ENCODE measurements at places on chromosomes 7 and 10.

DNA sequence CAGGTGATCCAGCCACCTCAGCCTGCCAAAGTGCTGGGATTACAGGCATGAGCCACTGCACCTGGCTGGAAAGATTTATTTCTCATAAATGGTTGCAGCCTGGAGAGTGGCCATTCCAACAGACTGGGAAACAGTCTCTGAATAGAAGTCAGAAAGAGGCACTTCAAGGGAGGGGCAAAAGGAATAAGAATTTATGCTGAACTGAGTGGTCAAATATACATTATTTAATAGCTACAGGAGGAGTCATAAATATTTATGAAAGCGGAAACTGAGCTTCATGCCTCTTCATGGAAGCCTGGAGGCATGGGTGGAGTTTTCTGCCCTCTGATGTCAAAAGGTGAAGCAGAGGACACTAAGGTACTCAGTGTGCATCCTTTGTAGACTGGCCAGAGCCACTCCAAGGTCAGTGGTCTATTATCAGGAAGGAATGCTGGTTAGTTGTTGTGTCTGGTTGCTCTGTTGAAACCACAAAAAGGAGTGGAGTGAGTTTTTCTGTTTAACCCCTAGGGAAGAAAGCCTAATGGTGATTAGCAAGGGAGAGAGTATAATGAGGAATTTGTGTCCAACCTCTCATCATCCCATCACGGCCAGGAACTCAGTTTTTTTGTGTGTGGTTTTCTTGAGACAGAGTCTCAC is 9.3 kb upstream of the NRBF2 start:
- DNase-seq: no peak

- DNase-seq: no peak
Measured at GRCh38 chr10:124754227-124754626, 10.0 kb upstream of the FAM53B start.

DNA sequence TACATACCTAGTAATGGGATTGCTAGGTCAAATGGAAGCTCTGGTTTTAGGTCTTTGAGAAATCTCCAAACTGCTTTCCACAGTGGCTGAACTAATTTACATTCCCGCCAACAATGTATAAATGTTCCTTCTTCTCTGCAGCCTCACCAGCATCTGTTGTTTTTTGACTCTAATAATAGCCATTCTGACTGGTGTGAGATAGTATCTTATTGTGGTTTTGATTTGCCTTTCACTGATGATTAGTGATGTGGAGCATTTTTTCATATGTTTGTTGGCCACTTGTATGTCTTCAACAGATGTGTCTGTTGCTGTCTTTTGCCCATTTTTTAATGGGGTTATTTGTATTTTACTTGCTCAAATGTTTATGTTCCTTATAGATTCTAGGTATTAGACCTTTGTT is 675.5 kb downstream of the SUGCT start:
- DNase-seq: no peak

- DNase-seq: no peak
Measured at GRCh38 chr10:118495499-118495898, 99.9 kb downstream of the PRLHR start.

DNA sequence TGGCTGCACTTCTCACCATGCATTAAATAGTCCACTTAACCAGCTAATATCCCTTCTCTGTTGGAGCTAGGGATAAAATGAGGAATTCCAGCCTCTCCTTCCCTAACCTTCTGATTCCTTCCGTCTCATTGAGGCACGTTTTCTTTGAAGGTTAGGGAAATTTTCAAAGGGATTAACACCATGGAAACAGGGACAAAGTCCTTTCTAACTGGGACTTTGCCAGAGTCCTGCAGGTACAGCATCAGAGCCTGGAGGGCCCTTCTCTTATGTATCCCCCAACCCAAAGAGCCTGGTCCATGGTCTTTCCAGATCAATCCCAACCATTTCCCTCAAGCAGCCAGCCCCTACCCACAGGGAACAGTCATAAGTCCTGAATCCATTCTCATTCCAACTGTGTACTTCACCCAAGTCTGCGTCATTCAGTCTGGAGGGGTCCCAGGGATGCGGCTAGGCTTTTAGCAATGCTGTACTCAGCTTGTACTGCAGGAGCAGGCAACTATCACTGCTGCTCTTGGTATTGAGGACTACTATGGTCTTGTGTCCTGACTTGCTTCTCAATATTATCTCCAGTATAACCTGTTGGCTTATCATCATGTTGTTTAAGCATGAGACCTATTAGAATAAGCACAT is 34.6 kb upstream of the CROT start:
- DNase-seq: no peak

GRCh38 chr7:142806022-142806356 is 35.2 kb downstream of the PRSS2 start:
- DNase-seq: no peak

- DNase-seq: no peak
Measured at GRCh38 chr7:99079104-99079503, 64.8 kb downstream of the SMURF1 start.

DNA sequence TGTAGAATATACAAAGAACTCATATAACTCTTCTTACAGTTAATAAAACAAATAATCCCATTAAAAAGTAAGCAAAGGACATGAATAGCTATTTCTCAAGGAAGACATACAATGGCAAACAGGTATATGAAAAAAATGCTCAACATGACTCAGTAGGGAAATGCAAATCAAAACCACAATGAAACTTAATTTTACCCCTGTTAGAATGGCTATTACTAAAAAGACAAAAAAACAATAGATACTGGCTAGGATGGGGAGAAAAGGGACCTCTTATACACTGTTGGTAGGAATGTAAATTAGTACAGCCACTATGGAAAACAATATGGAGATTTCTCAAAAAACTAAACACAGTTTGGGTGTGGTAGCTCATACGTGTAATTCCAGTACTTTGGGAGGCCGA is 37.8 kb downstream of the HERPUD2 start:
- no peak for DNase-seq

- peak; percentile 38 for DNase-seq
Measured at GRCh38 chr7:25851332-25852210, 300.4 kb upstream of the NFE2L3 start.

DNA sequence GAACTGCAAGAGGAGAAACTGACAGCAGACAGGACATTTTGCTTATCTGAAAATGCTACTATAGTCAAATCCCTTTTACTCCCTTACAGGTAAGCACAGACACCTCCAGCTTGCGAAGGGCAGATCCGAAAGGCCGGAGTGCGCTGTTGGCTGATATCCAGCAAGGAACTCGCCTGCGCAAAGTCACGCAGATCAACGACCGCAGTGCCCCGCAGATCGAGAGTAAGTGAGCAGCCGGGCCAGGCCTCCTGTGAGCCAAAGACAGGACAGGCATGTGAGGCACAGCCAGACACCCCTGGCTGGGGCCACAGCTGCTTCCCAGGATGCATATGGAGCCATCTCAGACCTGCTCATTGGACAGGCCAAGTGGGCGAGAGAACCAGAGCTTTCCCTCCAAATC is 69.4 kb downstream of the WIPF3 start:
- DNase-seq: no peak

GRCh38 chr7:134458341-134458805 is 527 bp downstream of the AKR1B1 start:
- DNase-seq: peak; percentile 33

DNA sequence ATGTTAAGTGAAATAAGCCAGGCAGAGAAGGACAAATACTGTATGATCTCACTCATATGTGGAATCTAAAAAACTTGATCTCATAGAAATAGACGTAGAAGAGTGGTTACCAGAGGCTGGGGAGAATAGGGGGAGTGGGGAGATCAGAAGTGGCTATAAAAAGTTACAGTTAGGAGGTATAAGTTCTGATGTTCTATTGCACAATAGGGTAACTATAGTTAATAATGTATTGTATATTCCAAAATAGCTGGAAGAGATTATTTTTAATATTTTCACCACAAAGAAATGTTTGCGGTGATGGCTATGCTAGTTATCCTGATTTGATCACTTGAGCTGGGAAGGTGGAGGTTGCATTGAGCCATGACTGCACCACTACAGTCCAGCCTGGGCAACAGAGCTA is 53.8 kb downstream of the SLC18A2 start:
- DNase-seq: no peak

GRCh38 chr7:123241809-123242208 is 42.0 kb upstream of the SLC13A1 start:
- DNase-seq: no peak

GRCh38 chr10:43931308-43931930 is 282.7 kb upstream of the ZNF32 start:
- no peak for DNase-seq

DNA sequence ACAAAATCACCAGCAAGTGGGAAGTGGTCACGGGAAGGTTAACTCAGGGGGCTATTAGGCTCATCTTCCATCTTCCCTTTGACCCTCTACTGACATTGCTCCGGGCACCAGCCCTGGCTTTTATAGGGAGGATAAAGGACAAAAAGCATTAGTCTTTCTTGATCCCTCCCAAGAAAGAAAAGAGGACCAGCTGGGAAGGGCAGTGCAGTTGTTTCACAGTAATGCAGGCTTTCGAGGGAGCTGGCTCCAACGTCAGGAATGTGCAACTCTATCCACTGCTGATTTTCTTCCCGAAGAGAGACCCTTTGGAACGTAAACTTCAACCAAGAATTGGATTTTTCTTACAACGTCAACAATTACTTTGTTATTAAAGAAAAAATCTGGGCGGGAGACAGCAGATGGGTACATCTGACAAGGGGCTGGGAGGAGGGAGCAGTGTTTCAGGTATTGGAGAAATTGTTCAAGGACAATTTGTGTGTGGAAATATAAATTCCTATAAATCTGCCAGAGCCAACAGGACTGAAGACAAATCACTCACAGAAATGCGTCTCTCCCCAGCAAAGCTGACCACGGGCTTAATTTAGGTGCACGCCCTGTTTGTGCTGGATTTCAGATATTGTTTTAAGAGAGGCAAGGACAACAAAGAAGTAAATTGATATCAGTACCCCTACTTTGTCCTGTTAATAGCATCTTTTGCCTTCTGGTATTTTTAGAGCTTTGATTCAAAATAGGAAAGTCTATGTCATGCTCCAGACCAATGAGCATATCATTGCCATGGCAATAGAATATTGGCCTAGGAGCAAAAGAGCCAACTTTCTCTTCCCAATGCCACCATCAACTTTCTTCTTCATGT is 23.4 kb upstream of the ARID5B start:
- DNase-seq: no peak

DNA sequence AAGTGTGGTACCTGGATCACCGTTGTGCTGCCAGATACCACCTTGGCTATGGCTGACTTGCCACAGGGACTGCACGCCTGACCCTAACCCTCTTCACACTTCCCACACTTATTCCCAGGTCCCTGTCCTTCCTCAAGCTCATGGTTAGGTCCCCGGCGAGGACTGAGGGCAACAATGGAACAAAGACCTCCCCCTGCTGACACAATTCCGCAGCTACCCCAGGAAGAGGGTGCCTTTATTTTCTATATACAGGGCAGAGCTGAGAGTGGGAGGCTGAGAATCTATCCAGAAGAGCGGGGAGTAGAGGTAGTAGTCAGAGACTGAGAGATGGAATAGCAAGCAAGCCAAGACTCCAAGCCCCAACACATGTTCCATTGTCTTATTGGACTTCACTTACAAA is 118.1 kb upstream of the SEM1 start:
- no peak for DNase-seq

- DNase-seq: peak; percentile 47
Measured at GRCh38 chr10:75399461-75400162, 2.0 kb downstream of the ZNF503 start.

- DNase-seq: no peak
Measured at GRCh38 chr7:139916717-139917395, 87.8 kb downstream of the TBXAS1 start.

- no peak for DNase-seq
Measured at GRCh38 chr7:50156706-50157105, 63.7 kb upstream of the ZPBP start.
